ENCODE measurements at places on chromosomes 5 and 9. TPM values are rescaled to one million over a fixed set of nuclear protein-coding genes. Genes with fewer than 3 reads are reported as not detected.

GRCh38 chr5:146091881-146092280 lies 13.5 kb downstream of the PLAC8L1 start:
- no peak for DNase-seq

The PTPRD gene
- total RNA-seq = not detected

The TUSC1 gene
- total RNA-seq = not detected

DNA sequence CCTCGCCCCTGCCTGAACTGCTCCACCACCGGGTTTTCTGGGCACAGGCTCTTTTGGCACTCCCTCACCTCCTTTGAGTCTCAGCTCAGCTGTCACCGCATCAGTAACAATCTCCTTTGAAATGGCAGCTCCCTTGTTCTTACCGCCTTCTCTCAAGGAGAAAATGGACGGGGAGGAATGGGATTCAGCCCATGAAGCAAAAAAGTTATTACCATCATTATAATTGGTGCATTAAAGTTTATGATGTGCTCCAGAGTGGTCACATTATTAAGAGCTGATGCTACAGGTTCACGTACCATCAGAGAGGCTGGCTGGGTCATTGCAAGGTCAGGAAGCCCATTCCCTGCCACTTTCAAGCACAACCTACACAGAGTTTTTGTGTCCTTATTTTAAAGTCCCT lies 344.7 kb downstream of the AGTPBP1 start:
- no peak for DNase-seq

- no peak for DNase-seq
Measured at GRCh38 chr9:120913647-120914264, 12.8 kb downstream of the TRAF1 start.

The ELAVL2 gene
- not detected for total RNA-seq

DNA sequence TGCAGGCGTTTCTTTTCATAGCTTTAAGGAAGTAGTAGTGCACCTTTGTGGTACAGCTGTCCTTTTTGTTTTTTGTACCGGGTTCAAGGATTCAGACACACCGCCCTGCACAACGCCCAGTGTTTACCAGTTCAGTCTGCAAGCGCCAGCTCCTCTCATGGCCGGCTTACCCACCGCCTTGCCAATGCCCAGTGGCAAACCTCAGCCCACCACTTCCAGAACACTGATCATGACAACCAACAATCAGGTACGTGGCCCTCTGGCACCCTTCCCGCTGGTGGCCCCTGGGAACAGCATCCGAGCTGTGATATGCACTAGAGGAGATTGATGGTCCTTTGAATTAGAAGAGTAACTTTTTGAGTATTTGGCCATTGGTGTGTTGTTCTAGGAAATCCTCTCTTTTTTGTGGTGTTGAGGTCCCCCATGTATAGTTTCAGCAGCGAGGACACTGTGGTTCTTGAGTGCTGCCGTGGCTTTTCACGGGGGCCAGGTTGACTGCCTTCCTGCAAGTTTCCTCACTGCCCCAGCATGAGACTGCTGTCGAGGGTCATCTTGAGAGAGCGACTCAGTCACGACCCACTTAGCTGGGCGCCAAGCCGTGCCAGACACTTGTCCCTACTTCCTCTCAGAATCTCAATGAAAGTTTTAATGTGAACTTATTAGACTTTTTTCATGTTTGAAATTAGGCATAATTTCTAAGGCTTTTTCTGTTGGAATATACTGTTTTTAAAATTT lies 37.9 kb downstream of the TENT4A start:
- no peak for DNase-seq

DNA sequence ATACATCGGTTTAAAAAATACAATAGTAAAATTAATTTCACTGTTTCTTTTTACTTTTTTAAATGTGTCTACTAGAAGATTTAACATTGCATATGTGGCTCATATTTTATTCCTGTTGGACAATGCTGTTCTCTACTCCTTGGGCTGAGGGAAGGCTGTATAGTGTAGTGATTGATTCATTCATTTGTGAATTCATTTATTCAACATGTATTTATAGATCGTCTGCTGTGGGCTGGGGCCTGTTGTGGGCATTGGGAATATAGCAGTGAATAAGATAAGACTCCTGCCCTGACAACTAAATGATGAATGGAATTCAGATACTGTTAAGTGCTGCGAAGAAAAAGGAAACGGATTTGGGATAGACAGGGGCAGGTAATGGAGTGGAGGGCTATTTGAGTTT lies 55.7 kb downstream of the ZNF618 start:
- no peak for DNase-seq

DNA sequence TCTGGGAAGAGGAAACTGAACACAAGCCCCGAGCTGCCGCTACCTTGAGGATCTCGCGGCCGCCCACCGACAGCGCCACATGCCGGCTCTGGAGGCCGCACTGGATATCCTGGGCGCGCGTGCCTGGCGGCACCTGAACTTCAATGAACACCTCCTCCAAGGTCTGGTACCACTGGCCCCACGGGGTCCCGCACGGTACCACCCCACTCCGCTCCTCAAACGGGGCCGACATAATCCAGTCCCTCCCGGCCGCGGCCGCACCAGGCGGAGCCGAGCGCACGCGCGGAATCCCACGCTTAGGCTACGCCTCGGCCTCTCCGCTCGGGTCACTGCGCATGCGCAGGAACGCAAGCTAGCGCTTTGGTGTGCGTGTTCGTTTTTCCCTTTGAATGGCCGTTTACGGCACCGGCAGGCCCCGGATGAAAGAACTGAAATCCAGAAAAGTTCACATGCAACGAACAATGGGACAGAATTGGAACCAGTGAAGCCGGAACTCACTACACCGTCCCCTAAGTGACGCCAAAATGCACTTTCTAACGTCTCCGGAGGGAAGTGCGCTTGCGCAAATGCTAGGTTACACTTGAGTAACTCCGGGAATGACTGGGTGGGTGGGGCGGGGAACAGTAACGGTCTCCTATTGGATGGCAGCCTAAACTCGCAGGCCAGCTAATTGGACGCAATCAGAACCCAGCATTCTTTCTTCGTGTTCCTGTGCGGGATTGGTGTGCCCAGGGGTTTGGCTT lies at the start of gene NUDCD2:
TSS of gene NUDCD2 (minus strand) at position 284 of the 743 bp plus-strand sequence. CDS start at position 232, 52 bp downstream.
- DNase-seq = peak; percentile 98

GRCh38 chr9:94084314-94084713 lies at the start of gene PTPDC1:
Gene PTPDC1, plus strand, starts transcription at chr9:94084464. Its CDS starts 67 bp downstream, at chr9:94084531.
- DNase-seq = no peak

- no peak for DNase-seq
Measured at GRCh38 chr9:113463418-113464285, at the start of gene RGS3. Gene RGS3, plus strand, starts transcription at chr9:113463727. Its CDS starts 76 bp downstream, at chr9:113463803.

DNA sequence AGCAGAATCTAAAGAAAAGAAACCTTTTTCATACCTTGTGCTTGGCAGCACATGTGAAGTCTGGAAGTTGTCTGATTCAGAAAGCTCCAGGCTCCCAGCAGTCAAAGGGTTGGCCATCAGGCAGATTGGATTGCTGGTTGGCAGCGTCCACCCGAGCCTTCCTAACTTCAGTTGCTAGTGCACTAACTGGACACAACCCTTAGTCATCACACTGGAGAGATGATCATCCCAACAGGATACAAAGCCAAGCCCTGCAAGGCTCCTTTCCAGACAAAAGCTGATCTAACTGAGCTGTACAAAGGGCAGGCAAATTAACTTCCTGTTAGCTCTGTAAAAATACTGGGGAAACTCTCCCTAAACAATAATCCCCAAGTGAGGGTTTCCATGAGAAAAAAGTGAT lies 185.6 kb downstream of the SNX18 start:
- no peak for DNase-seq

DNA sequence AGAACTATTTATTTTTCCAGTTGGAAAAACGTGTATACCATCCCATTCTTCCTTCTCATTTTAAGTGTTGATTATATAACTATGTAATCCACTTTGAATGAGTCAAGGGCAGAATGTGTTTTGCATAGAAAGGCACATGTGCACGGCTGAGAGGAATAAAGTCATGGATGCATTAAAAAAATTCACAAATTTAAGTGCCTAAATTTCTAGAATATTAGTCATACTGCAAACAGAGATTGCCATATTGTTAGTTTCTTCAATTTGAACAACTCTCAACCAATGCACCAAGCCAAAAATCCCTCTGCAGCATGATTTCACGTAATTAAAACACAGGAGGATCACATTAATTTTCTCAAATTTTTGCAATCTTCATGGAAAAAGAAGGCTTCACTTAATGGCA lies 166.3 kb downstream of the MPDZ start:
- no peak for DNase-seq

The CBY3 gene
- total RNA-seq = not detected

DNA sequence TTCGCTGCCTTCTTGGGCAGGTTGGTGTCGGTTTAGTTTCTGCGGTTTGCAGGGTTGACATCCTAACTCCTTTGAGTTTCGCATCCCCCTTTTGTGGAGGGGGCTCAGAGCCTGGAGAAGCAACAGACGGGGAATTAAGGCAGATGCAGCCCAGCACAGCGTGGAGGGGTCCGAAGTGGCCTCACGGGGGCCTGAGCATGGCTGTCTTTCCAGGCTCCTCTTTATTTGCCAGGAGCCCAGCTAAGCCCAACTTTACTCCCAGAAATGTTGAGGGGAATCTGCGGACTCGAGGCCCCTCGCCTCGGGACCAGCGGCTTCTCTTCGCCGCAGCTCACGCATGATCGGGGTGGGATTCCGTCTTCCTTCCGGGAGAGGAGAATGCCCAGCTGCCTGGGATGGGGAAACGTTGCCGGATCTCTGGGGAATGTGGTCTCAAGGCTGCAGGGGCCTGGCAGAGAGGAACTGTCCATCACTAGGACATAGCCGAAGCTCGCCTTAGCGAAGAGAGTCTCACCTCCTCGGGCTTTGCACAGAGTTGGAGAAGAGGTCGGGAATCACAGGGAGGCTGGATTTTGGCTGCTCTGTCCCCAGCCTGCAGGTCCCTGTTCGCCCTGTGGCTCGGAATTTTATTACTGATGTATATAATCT lies 1.3 kb downstream of the RAI14 start:
- DNase-seq = no peak

- DNase-seq = no peak
Measured at GRCh38 chr5:56986626-56986947, 34.7 kb upstream of the MIER3 start.

DNA sequence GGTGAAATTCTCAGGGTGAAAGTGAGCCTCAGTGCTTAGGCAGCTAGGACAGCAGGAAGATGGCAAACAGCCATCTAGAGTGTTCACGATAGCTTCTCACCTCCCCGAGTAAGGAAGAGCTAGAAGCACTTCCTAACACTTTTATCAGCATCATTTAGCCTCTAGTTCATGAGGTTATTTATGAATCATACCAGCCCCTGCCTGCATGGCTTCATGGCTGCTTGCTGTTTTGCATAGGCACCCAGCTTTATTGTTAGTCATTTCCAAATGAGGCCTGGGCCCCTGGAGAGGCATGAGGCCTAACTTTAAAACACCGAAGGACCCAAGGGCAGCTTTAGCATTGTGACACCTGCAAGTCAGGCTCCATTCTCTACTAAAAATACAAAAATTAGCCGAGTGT lies 134.9 kb upstream of the PANK3 start:
- DNase-seq = no peak

DNA sequence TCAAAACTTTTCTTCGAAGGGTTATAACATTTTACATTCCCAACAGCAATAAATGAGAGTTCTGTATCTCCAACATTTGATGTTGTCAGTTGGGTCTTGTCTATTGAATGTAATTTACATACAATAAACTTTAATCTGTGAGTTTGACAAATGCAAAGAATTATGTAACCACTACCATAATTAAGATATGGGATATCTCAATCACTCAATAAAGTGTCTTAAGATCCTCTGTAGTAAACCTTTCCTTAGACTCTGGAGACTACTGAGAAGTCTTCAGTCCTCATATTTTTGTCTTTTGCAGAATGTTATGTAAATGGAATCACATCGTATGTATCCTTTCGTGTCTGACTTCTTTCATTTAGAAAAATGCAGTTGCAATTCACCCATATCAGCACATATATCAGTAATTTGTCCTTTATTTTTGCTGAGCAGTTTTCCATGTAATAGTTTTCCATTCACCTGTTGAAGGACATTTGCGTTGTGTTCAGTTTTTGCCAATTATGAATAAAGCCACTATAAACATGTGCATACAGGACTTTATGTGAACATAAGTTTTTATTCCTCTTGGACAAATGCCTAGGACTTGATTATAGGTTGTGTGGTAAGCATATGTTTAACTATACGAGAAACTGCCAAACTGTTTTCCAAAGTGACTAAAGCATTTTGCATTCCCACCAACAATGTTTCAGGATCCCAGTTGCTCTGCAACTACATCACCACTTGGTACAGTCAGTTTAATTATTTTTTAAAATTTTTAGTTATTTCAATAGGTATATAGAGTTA lies 784.6 kb upstream of the ZNF608 start:
- no peak for DNase-seq

The SDHA gene
- total RNA-seq = 167 TPM

DNA sequence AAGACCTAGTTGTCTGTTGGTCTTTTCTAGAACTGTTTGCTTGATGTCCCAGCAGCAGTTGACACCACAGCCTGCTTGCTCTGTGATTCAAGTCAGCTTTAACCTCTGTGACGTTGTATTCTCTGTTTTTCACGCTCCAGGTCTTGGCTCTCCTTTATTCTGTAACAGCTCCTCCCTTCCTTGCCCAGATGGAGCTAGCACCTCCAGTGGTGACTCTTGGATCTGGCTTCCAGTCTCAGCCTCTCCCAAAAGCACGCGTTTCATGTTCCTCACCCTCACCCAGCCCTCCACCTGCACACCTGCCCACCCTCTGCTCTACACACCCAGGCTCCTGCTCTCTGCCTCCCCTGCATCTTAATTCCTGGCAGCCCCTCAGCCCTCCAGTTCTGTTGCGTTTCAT lies 50.6 kb downstream of the DMRT1 start:
- DNase-seq = no peak

GRCh38 chr5:96149021-96149420 lies 187.4 kb upstream of the ELL2 start:
- DNase-seq = no peak

- DNase-seq = no peak
Measured at GRCh38 chr9:28651050-28651722, 1077.9 kb upstream of the C9orf72 start.

The MYOT gene
- total RNA-seq = not detected

GRCh38 chr5:109982966-109983534 lies 293.3 kb downstream of the MAN2A1 start:
- DNase-seq = no peak

DNA sequence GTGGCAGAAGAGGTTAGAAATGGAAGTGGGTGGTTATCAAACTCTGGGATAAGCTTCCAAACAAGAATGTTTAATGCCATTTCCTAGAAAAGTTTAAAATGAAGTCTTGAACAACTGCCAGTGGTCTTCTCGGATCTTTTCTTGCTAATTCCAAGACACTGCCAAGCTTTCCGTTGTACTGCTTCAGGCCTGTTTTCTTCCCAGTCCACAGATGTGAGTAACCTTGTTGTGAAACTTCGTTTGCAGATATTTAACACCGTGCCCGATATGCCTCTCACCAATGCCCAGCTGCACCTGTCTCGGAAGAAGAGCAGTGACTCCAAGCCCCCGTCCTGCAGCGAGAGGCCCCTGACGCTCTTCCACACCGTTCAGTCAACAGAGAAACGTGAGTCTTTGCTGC lies 269.8 kb downstream of the NR3C1 start:
- no peak for DNase-seq

GRCh38 chr9:123571240-123571639 lies 215.2 kb downstream of the CRB2 start:
- no peak for DNase-seq

DNA sequence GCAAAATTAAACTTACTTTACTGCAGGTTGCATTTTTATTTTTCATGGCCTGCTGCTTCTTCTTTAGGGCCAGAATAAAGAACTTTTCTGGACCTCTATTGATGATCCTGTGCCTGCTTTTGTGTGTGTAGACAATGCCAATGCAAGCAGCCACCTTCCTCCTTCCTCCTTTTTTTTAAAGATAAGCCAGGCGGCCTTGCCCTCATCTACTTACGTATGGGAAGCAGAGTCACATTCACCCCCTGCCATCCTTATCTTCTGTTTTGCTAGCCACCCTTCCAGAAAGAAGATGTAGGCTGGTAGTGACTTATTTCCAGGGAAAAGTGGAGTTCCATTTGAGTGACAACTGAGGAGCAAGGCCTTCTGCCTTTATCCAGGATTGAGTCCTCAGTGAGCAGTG lies 122.9 kb downstream of the KDM4C start:
- no peak for DNase-seq
